ENCODE measurements at places on chromosomes 7 and 10.

- DNase-seq: no peak
Observed at GRCh38 chr10:116915340-116915739, 66.0 kb downstream of the ENO4 start.

GRCh38 chr10:125845617-125846016 is 22.3 kb downstream of the BCCIP start:
- no peak for DNase-seq

GRCh38 chr10:31424473-31424872 is 105.5 kb downstream of the ZEB1 start:
- DNase-seq: no peak

DNA sequence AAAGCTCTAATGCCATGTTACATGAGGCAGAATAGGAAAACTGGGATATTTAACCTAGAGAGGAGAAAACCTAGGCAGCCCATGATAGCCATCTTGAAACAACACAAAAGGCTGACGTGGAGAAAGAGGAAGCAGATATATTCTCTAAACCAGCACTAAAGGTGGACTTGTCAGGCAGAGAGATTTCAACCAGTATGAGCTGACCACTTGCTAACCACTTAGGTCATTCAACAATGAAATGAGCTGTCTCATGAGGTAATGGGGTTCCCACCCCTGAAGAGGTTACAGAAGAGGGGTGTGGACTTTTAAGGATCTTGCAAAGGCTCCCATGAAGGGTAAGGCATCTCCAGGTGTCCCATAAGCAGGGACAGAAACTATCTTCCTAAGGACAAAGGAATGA is 26.8 kb upstream of the EGR2 start:
- no peak for DNase-seq

DNA sequence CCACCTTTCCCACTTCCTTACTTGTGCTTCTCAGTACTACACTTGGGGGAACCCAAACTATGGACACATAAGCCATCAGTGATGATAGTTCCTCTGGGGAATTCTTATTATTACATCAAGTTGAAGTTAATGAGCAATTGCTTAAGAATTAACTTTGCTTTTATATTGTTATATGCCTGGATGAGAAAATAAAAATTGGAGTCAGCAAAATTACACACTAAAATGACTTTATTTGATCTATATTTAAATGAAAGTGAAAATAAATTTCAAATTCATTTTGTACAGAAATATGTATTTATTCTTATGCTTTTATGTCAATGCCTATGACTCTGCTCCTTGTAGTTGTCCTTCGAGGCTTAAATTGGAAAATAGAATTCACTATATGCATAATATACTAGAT is 149.4 kb upstream of the KCND2 start:
- no peak for DNase-seq

- DNase-seq: no peak
Observed at GRCh38 chr10:66218289-66218688, 707.5 kb upstream of the LRRTM3 start.

- no peak for DNase-seq
Observed at GRCh38 chr10:43199088-43199683, 60.9 kb downstream of the CSGALNACT2 start.

DNA sequence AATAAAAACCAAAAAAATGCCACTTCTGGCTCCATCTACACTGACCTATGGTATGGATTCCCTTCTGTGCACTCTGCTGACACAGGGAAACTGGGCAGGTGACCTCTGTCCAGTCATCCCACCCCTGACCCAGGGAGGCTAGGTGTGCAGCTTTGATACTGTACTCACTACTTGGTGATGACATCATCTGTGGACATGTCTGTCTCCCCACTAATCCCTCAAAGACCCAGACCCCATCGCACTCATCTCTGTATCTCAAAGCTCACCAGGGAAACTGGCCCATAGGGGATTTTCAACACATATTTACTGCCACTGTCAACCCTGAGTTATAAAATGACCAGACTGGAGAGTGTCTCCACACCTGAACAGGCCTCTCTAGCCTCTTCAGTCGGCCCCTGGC is 10.6 kb downstream of the SGMS1 start:
- DNase-seq: no peak

DNA sequence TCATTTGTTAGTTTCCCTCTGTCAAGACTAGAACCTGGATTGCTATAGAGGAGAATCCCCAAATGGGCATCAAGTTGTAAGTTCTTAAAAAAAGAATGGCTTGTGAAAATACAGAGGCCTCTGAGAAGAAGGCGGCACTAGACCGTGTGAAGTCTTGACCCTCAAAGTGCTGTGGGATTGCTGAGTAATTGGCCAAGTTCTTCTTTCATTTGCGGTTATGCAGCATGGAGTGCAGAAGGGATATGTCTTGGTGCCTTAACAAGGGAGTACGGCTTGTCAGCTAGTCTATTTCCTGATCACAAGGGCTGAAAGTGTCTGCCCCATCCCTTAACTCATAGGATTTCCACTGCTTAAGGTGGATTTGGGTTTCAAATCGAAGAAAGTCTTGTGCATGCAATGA is 81.2 kb downstream of the MKX start:
- DNase-seq: no peak

- no peak for DNase-seq
Observed at GRCh38 chr7:116952635-116953371, 498 bp upstream of the ST7 start.

DNA sequence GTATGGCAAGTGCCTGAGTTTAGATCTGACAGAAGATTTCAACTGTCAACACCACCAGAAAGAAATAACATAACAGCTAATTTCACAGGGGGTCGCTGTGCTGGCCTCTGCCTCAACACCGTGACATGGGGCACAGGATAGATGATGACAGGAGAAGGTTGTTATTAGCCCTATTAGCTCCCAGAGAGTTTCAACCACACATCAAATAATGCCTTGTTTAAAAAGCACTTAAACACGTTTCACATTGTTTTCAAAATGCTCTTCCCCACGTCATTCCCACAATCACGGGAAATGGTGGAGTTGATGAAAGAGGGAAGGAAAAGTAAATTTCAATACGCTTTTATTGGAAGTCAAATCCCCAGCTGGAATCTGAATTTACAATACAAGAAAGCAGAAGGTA is 184.7 kb downstream of the MAGI2 start:
- no peak for DNase-seq

DNA sequence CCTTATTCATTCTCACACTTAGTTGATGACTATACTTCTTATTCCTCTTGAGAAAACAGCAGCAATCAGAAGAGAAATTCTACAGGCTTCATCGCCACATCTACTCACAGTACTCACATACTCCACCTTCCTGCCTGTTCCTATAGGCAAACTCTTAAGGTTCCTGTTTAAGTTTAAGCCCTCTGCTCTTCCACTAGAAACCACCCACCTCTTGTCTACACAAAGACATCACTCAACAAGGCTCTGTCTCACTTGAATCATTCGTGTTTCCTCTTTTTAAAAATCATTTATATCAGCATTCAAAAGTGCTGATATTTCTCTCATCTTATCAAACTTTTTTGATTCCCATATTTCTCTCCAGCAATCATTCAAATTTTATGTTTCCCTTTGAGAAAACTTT is 85.5 kb upstream of the ADO start:
- DNase-seq: no peak

- DNase-seq: no peak
Observed at GRCh38 chr7:6250364-6250833, 22.0 kb downstream of the CYTH3 start.

- no peak for DNase-seq
Observed at GRCh38 chr10:1036341-1036791, 10.7 kb upstream of the IDI2 start.

DNA sequence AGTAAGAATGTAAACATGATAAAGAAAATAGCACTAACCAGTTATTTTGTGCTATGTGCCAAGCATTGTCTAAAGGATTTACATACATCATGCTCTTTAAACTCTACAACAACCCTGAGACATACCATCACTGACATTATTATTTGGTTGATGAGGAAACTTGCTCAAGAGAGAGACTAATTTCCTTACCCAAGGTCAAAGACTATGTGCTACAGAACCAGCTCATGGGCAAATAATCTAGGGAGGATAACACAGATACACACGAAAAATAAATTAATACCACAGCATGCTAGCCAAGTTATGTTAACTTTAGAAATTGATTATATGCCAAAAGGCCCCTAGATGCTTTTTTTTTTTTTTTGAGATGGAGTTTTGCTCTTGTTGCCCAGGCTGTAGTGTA is 2.7 kb downstream of the ANKRD16 start:
- no peak for DNase-seq

- no peak for DNase-seq
Observed at GRCh38 chr7:42319631-42320030, 82.6 kb upstream of the GLI3 start.

DNA sequence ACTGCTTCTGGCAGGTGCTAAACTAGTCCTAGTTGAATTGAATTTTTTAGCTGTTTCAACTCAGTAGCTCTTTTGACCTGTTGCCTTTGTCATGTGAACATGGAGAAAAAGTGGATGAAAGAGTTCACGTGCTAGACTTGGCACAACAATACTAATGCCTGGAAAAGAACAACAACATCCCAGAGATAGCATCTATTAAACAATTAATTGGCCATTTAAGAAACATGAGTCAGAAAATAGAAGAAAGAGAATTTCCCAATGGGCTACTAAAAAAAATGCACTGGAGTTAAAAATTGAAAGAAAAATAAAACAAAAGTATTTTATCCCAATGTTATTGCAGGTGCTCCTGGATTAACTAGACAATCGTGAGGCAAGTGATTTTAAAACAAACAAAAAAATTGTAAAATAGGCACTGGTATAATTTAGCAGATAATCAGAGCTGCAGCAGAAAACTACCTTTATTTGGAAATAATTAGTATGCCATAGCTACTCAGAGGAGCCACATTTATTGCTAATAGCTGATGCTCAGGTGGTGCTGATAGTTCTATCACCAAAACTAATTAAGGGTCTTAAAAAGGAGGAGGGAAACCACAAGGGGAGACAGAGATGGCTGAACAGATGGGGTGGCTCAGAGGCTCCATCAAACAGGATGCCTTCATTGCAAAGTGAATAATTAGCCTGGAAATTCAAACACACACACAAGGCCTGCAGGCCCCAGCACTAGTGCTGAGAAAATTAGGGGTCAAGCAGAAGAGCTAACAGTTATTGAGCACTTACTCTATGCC is 17.6 kb downstream of the CCDC71L start:
- no peak for DNase-seq

GRCh38 chr10:114315566-114316420 is 76.7 kb downstream of the VWA2 start:
- DNase-seq: no peak

- no peak for DNase-seq
Observed at GRCh38 chr7:5657901-5658300, 123.6 kb downstream of the RNF216 start.

DNA sequence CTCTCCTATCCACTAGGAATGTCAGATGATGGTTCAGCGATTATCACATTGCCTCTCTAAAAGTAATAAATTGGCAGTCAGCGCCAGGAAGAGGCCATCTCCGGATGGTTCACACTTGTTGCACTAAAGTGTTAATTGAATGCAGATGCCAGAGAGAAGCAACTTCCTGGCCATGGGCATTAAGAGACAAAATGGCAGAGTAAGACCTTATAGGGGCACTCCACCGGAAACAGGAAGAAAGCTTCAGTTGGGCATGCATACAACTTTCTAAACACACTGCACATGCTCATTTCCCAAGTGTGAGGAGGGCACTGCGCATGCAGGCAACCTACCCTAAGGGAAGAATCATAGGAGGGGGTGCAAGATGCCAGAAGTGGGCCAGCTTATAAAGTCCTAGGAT is 71.7 kb upstream of the AUTS2 start:
- no peak for DNase-seq

GRCh38 chr7:144665689-144666381 is 170.0 kb downstream of the TPK1 start:
- DNase-seq: no peak

DNA sequence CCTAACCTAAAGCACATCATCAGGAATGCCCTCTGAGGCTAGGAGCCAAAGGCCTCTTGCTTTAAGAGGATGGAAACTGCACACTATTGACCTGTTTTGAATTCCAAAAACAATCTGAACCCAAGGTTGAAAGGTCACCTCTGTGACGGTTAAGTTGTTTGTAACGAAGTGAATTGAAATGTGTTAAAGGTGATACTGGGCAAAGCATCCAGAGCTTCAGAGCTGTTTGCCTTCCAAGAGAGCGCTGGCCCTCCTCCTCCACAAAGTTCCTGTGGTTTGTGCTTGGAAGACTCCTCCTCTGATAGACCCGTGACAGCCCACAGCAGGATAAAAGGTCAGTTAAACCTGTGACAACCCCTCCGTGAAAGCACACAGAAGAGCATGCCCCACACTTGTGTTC is 133.7 kb upstream of the CTTNBP2 start:
- DNase-seq: no peak

- DNase-seq: no peak
Observed at GRCh38 chr7:39392151-39392550, 174.1 kb upstream of the YAE1 start.

- no peak for DNase-seq
Observed at GRCh38 chr7:141201145-141201885, 127.5 kb downstream of the TMEM178B start.

DNA sequence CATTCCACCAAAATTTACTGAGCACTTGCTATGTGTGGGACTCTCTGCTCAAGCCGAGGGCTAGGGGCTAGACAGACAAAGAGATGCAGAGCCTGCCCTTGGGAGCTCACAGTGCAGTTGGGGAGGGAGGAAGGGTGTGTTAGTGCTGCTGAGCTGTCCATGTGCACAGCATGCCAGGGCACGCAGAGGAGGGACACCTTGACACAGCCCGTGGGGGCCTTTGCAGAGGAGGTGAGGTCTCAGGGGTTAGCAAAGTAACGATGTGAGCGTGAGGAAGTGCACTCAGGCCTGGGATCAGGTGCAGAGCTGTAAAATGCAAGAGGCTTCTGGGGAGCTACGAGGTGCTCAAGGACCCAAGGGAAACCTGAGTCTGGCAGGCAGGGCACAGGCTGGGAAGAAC is 16.3 kb downstream of the PRKCQ start:
- DNase-seq: no peak

DNA sequence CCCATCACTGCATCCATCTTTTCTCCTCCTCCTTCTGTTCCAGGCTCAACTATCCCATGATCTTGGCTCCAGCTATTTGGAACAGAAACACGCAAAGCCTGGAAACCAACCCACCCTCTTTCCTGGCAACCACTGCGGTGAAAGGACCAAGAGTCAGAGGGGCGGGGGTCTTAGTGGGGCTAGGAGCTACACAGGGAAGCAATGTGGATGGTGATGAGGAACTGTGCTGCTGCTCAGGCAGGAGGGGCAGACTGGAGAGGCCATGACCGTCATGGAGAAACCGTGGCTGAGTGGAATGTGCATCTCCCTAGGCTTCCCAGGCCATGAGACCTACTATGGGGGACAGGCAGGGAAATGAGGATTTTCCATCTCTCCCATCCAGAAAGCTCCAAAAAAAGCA is 25.6 kb downstream of the PLAC9 start:
- DNase-seq: no peak

DNA sequence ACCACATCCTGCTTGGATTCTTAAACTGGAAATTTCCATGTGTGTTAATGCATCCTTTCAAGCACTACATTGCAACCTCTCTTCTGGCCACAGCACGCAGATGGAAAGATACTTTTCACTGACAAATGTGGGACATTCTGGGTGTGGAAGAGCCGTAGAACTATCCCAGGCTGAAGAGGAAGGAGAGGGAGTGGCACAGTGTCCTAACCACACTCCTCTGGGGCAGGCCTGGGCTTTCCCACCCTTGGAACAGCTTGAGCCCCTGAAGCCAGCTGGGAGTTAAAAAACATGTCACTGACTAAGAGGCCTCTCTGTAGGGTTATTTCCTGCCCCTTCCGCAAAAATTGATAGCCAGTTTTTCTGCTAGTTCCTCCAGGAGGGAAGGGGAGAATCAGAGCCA is 34.0 kb upstream of the DNMBP start:
- no peak for DNase-seq

GRCh38 chr7:92835261-92835850 is 1.0 kb downstream of the CDK6 start:
- peak; percentile 59 for DNase-seq

GRCh38 chr7:20385126-20385525 is 54.4 kb downstream of the ITGB8 start:
- DNase-seq: no peak

All from stimulated activated naive CD4-positive, alpha-beta T cell (primary cell).